ENCODE measurements at places on chromosomes 2 and 18.

DNA sequence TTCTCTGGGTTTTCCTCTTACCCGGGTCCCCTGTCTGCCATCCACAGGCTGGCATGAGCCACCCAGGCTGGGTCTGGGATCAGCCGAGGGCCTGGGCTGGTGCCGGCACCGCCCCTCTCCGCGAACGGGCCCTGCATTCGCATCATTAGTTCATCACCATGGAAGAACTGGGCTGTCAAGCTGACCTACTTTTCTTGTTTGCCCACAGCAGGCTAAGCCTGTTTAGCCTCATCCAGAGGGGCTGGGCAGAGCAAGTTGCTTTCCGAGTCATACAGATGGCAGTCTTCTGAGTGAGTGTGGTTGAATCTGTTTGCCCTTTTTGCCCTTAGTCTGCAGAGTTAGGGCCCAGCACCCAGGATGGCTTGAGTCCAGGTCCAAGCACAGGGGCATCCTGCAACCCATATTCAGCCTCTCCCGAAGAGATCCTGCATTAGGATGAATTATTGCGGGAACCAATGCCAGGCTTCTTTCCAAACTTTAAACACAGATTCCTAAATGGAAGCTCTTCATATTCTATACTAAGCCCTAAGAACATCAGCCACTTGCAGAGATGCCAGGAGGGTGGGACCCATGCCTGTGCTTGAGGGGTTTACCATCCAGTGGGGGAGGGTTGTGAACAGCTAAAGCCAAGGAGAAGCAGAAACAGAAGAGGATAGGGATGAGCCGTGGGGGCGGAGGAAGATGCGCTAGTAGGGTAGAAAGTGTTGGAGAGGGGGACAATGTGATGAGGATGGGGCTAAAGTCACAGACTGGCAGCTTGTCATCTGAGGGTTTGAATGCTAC lies 68.0 kb downstream of the NPAS2 start:
- no peak for DNase-seq

- DNase-seq = no peak
Observed at GRCh38 chr2:222776792-222777191, 84.0 kb upstream of the ACSL3 start.

- no peak for DNase-seq
Observed at GRCh38 chr2:239249776-239250175, 151.0 kb downstream of the HDAC4 start.

DNA sequence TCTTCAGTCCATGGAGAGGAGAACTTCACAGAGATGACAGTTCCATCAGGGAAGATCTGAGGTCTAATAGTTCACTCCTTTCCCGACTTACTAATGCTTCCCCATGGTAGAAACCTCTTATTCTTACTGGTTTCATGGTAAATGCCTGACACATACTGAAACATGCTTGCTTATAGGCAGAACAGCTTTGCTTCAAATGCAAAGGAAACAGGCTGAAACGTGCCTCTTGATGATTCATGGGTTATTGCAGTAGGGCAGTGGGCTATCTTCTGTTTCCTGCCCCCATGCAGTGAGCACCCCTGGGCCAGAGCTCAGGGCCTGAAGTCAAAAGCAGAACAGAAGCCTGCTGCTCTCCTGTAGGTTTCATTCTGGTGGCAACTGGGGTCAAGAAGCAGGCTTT lies 223.5 kb downstream of the RDH14 start:
- DNase-seq = no peak

- no peak for DNase-seq
Observed at GRCh38 chr18:10408131-10408530, 46.3 kb upstream of the APCDD1 start.

GRCh38 chr2:171545086-171545485 lies 22.8 kb downstream of the CYBRD1 start:
- DNase-seq = no peak

GRCh38 chr2:47203995-47204394 lies 48.9 kb upstream of the STPG4 start:
- DNase-seq = no peak

- DNase-seq = no peak
Observed at GRCh38 chr2:122886479-122887145, 1131.2 kb downstream of the TSN start.

DNA sequence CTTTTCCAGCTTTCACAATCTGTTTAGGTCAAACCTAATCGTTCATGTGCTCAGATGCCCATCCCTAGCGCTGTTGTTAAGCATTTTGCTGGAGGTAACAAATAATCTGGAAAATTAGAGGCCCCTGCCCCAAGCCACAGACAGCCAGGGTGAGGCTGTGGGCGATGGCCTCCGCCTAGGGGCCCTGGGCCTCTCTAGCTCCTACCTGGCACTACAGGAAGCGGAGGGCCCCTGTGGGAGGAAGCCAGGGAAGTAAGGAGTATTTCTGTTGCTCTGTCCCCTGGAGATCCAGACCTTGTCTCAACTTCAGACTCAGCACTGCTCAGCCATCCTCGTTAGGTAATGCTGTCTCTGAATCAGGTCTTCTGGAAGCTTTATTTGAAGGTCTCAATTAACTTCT lies 12.4 kb upstream of the FOSL2 start:
- no peak for DNase-seq

DNA sequence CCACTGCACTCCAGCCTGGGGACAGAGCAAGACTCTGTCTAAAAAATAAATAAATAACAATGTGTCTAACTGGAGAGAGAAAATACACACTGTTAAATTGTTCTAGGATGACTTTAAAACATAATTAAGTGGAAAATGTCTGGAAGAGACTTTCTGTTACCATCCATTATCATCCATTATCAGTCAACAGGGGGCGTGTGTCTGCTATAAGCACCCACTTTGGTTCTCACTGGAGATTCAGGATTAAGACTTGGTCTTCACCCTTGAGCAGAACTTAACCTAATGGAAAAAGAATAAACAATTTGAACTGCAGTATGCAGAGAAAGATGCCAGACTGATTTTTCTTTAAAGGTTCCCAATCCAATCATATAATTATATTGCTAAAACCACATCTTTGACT lies 999.8 kb upstream of the GYPC start:
- no peak for DNase-seq

DNA sequence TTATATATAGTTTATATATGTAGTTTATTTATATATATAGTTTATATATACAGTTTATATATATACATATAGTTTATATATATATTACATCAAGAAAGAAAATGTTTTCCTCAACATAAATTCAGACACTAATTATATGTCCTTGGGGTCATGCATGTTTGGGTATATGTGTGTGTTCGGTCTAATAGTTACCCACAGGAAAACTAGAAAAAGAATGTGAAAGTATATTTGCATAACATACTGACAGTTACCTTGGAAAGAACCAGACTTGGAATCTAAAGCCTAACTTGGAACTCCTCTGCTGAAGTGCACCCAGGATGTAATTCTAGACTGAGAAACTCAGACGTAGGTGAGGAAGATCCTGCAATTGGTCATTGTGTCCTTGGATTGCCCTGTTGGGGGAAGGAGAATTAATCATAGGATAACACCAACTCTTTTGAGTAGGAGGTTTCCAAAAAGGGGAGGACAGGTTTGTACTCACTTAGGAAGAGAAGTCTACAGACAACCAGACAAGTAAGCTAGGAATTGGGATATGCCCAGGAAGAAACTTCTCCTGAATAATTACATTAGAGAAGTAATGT lies 8.9 kb upstream of the SLC25A12 start:
- no peak for DNase-seq

DNA sequence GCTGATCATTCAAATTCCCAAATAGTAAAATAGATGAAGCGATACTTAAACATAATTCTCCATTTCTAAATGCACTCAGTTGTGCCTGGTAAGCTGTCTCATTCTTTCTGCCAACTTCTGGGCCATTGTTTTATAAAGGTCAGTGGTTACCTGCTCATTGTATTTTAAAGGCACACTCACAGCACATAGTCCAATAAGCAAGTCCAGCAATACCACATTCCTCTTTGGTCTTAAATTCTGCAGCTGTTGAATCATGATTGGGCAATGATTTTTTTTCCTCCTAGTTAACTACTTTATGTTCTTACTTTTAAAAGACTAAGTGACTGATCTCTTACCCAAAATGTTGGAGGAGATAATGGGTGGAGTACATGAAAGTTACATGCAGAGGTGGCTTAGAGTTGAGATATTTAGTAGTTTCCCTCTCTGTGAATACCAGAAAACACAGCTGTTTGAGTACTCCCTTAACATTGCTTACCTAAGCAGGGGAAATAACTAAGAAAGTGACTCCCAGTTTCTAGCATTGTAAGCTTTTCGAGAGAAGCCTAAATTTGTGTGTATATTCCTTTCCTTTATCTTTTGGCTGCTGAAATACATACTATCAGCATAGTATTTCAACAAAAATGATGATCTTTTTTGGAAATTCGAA lies 220.7 kb downstream of the CAMKMT start:
- no peak for DNase-seq

- DNase-seq = no peak
Observed at GRCh38 chr2:56510610-56511009, 326.8 kb downstream of the CCDC85A start.

- DNase-seq = no peak
Observed at GRCh38 chr2:112004253-112004645, 50.8 kb upstream of the TMEM87B start.

DNA sequence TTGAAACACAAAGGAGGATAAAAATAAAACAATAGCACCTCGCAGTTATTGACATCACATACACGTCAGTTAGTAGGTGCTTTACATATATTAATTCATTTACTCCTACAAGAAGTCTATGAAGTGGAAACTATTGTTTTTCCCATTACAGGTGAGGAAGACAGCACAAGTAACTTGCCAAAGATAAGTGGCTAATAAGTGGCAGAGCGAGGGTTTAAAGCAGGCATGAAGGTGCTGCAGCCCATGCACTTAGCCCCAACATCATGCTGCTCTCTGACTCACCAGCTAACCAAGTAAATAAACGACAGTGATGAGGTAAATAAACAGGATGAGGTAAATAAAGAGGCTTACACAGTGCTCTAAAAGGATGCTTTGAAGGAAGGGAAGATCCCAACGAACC lies 498.6 kb upstream of the ZEB2 start:
- no peak for DNase-seq

- DNase-seq = no peak
Observed at GRCh38 chr2:46305767-46306166, 8.6 kb downstream of the EPAS1 start.

GRCh38 chr18:12645751-12646203 lies 12.1 kb downstream of the SPIRE1 start:
- DNase-seq = no peak

DNA sequence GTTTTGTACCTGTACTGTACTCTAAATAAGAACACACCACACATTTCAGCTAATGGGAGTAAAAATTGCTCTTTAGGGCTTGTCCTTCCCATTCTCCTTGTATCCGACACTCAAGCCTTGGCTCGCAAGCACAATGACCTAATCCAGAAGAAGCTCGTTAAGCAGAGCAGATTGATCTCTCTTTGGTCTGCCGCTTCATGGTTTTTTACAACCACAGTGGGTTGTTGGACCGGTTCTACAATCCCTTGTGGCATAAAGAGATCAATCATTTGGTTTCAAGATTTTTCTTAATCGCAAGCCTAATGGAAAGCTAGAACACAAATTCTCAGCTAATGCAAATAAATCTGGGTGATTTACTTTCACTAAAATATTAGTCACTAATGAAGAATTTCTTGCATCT lies 662.1 kb downstream of the LRP1B start:
- DNase-seq = no peak

DNA sequence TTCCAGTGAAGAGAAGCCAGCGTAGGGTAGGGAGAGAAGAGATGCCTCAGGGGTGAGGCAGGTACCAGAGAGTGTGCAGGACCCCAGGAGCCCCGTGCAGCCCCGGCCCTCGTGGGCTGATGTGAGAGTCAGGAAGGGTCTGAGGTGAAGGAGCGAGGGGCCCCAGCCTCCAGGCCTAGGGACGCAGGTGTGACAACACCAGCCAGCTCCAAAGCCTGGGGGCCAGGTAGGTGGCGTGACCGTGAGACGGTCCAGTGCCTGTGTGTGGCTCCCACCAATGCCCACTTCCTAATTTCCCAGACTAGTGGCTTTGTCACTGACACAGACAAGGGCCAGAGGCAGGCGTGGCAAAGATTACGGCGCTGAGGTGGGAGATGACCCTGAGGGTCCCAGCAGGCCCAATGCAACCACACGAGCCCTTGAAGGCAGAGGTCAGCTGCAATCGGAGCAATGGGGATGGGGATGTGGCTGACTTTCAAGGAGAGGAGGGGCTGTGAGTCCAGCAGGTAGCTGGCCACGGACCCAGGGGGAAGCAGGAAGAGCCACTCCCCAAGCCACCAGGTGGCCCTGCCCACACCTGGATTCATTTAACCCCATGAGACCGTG lies 86.0 kb upstream of the SNTG2 start:
- DNase-seq = no peak

All from HEK293T (cell line).